ENCODE measurements at places on chromosomes 2 and 18.

DNA sequence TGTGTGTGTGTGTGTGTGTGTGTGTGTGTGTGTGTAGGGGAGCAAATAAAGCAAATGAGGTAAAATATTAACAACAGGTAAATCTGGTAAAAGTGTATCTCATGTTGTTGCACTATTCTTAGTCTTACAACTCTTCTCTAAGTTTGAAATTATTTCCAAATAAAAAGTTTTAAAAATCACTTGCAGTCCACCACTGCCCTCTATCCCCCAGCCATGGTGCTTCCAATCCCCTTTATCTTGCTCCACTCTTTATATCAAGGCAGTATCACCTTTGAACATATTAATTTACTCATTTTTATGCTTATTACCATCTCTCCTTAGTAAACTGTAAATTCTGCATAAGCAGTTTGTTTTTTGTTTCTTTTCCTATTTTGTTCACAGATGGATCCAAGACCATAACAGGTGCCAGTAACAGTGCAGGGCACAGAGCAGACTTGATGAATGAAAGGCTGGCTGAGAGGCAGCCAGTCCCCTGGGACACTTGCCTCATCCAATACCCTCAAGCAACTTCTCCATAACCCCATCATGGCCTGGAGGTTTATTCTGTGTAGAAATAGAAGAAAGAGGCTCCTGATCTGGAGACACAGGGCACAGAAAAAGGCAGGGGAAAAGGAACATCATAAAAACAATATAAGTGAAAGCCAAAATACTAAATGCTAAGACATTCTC is 67.6 kb downstream of the LDAH start:
- no peak for DNase-seq

GRCh38 chr2:201344663-201345366 is 12.3 kb downstream of the FLACC1 start:
- DNase-seq, result no peak

DNA sequence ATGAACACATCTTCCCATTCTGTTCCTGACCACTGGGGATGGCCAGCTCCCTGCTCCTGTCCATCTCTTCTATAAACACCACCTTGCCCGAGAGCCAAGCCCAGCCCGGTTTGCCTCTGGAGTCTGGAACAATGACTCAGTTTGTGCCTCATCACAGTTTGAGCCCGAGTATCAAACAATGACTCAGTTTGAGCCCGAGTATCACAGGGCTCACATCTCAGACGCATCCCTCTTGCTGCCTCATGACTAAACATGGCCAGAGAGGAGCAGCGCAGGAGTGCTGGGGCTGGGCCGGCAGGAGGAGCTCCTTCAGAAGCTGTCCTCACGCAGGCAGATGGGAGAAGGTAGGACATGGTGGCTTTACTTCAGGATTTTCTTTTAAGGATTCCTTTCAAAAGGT is 68.7 kb downstream of the PXDN start:
- DNase-seq, result no peak

- DNase-seq, result no peak
Observed at GRCh38 chr2:241798631-241799521, 10.1 kb upstream of the NEU4 start.

GRCh38 chr18:55838841-55839240 is 250.8 kb upstream of the TCF4 start:
- no peak for DNase-seq

GRCh38 chr2:196268025-196268424 is 96.6 kb upstream of the STK17B start:
- DNase-seq, result no peak

DNA sequence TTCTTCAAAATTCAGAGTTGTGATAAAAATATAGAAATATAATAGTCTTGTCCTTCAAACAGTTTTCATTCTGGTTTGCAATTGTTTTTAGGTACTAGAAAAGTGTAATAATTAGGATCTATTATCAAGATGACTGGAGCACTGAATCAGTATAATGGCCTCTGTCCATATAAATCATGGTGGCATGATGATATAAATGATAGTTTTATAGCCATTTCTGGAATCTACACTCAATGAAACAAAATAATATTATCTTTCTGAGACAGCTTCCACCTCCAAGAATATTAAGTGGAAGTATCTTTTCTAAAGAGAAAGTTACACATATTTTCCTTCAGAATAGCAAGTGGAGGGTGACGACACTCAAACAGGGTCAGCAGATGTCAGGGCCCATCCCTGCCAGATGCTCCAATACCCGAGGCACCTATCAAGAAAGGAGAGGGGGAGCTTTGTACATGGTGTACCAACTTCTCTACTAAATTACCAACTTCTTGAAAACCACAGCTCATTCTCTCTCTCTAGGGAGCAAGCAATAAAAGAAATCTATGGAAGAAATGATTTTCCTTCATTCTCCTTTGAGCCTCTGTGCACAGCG is 882.7 kb upstream of the CHAC2 start:
- no peak for DNase-seq

DNA sequence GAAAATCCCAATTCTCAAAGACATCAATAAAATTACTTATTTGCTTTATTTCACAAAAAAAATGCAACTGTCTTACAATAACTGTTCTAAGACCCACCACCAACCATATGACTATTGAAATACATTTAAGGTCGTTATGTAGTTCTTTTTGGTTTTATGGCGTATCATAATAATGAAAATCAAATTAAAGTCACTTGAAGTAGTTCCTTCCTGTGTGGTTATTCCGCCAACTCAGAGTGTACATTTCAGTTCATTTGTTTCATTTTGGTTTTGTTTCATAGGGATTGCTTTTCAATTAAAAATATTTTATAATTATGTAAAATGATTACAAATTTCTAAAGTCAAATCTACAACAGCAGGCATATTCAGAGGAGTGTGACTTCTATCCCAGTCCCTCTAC is 45.9 kb upstream of the AAK1 start:
- no peak for DNase-seq

GRCh38 chr2:64975232-64975821 is 13.9 kb upstream of the SLC1A4 start:
- no peak for DNase-seq

GRCh38 chr2:72991980-72992733 is 74.8 kb downstream of the EMX1 start:
- no peak for DNase-seq

DNA sequence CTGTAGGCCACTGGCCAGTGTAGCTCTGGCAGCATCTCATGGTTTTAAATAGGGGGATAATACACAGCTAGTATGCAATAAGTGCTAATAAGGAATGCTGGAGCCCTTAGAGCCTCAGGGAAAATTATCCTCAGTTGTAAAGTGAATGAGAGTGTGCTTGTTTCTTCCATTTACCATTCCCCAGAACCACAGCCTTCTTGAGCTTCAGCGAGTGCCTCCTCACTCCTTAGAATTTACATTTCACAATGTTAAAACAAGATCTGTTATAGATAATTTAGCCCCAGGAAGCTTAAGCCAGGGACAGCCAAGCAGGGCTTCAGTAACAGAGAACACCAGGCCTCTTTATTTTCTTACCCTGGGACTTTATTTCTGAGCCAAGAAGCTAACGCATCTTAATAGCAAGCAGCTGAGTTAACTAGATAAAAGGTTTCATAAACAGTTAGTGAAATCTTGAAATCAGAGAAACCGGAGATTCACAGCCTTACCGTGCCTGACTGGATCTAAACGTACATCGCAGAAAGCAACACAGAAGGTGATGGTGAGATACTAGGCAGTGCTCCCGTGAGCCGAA is 535.2 kb downstream of the TDRD15 start:
- DNase-seq, result no peak

DNA sequence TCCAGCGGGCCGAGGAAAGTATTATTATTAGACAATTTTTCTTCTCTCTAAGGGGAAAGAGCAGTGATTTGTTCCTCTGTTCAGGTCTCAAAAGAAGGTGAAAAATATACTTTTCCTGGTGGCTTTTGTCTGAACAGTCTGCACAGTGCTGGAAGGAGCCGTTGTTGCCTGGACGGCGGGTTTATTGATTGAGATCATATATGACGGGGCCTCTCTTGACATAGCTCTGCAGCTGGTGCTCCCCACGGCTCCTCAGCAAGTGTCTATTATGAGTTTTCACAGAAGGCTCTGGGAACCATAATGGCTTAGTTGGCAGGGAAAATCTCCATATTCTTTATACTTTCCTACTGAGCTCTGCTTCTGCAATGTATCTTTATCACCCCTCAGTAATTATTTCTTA is 42.9 kb downstream of the FSHR start:
- no peak for DNase-seq

DNA sequence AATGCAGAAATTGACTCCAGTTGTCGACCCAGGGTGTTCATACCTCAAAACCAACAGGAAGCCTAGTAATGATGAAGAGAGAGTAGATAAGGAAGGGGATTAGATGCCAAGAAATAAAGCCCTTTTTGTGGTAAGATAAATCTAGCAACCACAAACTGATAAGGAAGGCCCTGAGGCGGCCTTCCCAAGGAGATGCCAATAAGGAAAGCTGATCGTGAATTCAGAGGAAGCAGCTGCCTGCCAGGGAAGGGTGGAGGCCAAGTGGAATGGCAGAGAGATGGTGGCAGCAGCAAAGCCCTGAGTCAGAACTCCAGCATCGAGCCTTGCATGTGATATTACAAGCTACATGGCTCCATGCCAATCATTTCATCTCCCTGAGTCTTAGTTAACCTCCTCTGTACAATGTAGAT is 126.3 kb downstream of the IRS1 start:
- DNase-seq, result no peak

- DNase-seq, result no peak
Observed at GRCh38 chr2:199707593-199708185, 143.3 kb downstream of the FTCDNL1 start.

- DNase-seq, result no peak
Observed at GRCh38 chr2:127516041-127516762, 10.1 kb downstream of the IWS1 start.

DNA sequence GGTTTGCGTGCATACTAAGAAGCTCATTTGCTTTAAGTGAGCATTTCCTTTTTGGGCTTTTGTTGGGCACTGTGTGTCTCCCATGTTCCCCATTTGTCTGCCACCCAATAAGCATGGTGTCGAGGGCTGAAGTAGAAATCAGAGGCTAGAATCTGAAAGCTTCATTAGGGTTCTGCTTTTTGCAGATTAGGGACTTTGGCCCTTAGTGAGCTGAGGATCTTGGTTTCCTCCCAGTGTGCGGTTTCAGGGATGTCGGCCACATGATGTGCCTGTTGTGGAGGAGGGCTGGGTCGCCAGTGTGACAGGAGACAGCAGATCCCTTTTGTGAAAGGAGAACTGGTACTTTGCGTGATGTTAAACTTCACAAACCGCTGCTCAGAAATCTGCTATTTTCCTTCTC is 41.1 kb downstream of the PLEKHB2 start:
- no peak for DNase-seq

GRCh38 chr2:71130905-71131244 is 441 bp downstream of the MPHOSPH10 start:
- no peak for DNase-seq

DNA sequence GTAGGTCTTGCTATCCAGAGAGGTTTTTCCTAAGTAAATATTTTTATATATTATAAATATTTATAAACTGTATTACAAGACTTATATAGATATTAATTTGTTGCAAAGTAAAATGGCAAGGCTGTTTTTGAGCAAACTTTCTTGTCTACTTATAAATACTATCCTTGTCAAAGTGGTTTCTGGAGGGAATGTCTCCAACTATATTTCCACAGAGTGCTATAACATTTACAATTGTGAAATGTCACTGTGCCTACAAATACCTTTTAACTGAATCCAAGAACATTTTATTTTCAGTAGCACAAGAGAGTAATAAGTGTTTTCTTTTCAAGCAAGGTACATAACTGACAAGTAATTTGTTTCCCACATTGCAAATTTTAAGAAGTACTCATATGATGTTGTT is 256.8 kb downstream of the ZNF385B start:
- no peak for DNase-seq

GRCh38 chr2:237060534-237061312 is 25.0 kb upstream of the COPS8 start:
- no peak for DNase-seq

GRCh38 chr2:48380989-48381625 is 148.8 kb upstream of the STON1 start:
- DNase-seq, result no peak

- no peak for DNase-seq
Observed at GRCh38 chr18:35973650-35974049, 1.2 kb downstream of the RMP24 start.

GRCh38 chr18:61736133-61736532 is 156.7 kb downstream of the RNF152 start:
- no peak for DNase-seq

Data from stimulated activated CD8-positive, alpha-beta memory T cell treated with anti-CD3 and anti-CD28 coated beads, Interleukin-15, amount 100 ng/mL, for 4 hours (primary cell).